ENCODE measurements at places on chromosomes 1 and 21. TPM values are rescaled to one million over a fixed set of nuclear protein-coding genes. Genes with fewer than 3 reads are reported as not detected.

DNA sequence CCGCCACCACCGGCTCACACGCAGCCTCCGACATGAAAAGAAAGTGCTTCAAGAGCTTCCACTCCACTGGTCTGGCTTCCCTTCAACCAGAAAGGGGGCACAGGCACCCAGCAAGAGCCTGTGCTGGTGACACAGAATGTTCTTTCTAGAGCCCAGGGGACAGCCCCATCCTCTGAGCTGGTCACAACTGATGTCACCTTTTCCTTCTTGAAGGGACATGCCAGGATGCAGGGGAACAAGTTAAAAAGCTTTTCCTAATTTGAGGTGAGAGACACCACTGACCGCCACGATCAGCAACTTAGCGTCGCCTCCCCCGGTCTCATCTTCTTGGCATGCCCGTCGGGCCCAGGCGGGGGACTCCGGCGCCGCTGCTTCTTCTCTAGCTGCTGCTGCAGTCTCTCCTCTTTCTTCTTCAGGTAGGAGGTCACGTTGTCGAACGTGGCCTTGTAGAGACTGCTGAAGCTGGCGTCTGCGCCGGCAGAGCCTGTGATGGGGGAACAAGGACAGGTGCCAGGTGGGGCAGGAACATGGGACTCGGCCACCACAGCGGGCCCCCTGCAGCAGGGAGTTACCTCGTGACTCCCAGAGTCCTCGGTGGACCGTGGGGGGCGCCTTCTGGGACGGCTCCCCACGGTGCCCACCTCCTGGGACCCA is 29.5 kb downstream of the WDR4 start:
- no peak for DNase-seq

- DNase-seq: no peak
These were observed 176.5 kb downstream of the HIVEP3 start for GRCh38 chr1:41742219-41742618.

- DNase-seq: no peak
These were observed 382.8 kb downstream of the AMY1C start for GRCh38 chr1:104132382-104132973.

DNA sequence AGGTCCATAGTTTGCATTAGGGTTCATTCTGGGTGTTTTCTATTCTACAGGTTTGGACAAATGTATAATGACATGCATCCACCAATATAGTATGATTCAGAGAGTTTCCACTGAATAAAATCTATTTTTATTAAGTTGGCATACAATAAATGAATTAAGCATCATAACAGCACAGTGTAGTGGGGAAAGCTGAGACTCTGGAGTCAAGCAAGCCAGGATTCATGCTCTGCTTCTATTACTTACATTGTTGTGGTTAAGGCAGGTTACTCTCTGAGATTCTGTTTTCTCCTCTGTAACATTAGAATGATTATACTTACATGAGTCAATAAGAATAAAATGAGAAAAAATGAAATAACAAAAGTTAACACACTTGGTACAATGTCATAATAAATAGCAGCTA is 131.3 kb downstream of the SLC30A10 start:
- DNase-seq: no peak

- DNase-seq: no peak
These were observed 27.2 kb downstream of the RHEX start for GRCh38 chr1:206080026-206080820.

DNA sequence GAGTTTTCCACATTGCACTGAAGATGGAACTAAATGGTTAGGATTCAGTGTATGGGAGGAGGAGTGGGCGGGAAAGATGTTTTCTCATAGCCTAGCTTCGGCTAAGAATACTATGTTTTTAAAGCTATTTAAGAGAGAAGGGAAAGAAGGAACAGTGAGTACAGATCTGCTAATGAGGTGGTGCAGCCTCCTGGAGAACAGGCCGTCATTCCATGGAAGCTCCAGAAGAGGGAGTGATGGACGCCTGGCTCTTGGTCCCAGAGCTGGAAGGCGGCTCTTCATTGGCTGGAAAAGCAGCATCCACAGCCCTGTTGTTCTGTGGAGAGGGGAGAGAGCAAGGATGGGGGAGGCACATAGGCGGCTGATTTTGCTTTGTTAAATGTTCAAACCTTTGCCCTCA is 6.9 kb downstream of the CAMK1G start:
- no peak for DNase-seq

- DNase-seq: no peak
These were observed 17.1 kb downstream of the ZP4 start for GRCh38 chr1:237873487-237874211.

DNA sequence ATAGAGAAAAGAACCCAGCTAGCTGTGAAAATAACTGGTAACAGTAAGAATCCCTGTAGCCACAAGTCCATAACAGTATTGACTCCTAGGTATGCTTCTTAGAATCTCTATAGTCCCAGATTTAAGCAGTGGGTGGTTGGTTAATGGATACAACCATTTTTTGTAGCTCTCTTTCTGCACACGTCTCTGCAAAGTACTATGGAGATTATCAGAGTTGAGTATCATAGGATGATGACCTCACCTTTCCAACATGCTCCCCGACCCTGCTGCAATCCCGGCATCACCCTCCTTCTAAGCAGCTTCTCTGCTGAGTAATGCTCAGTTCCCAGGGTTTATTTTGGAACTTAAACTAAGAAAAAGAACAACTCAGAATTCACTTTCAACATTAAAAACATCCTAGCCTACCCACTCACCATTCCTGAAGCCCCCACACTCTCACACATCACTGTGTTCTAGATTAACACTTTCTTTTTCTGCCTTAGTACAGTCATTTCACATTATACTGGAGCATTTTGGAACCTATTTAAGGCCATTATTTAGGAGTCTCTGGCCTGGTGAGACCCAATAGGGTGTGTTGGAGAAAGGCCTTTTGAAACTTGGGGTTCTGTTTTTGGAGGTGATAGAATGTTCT is 2.7 kb downstream of the MLLT11 start:
- DNase-seq: no peak

DNA sequence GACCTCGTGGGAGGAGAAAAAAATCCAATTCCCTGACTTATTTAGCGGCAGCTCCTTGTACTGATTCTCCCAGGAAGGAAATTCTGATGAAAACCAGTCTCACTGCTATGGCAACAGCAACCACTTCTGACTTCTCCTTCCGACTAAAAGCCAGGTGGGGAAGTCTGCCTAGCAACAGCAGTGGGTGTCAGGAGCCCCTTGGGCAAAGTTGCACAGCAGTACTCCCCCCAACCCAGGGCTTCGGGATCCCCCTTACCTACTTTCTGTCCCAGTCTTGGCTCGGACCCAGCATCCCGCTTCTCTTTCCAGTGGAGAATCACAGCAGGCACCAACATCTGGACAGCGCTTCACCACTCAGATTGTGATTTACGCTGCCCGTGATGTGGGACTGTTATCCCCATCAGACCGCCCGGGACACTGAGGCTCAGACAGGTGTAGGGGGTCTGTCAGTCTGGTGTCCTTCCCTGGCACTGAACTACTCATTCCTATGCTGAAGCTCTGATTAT is 24.6 kb downstream of the NKAIN1 start:
- no peak for DNase-seq

GRCh38 chr1:38735651-38736161 is 123.9 kb downstream of the RRAGC start:
- no peak for DNase-seq

DNA sequence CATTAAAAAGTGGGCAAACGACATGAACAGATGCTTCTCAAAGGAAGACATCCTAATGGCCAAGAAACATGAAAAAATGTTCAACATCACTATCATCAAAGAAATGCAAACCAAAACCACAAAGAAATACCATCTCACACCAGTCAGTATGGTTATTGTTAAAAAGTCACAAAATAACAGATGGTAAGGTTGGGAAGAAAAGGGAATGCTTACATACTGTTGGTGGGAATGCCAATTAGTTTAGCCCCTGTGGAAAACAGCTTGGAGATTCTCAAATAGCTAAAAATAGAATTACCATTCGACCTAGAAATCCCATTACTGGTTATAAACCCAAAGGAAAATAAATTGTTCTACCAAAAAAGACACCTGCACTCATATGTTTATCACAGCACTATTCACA is 369.4 kb downstream of the KCNH1 start:
- no peak for DNase-seq

- DNase-seq: no peak
These were observed 4.7 kb downstream of the RIMKLA start for GRCh38 chr1:42385283-42385682.

DNA sequence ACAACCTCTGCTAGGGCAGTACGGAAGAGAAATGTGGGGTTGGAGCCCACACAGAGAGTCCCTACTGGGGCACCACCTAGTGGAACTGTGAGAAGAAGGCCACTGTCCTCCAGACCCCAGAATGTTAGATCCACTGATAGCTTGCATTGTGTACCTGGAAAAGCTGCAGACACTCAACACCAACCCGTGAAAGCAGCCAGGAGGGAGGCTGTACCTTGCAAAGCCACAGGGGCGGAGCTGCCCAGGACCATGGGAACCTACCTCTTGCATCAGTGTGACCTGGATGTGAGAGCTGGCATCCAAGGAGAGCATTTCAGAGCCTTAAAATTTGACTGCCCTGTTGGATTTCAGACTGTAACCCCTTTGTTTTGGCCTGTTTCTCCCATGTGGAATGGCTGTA is 85.5 kb downstream of the USP25 start:
- DNase-seq: no peak

GRCh38 chr1:15948595-15949452 is 27.1 kb downstream of the ZBTB17 start:
- peak; percentile 95 for DNase-seq

GRCh38 chr1:217885181-217885580 is 254.0 kb downstream of the SPATA17 start:
- no peak for DNase-seq

- DNase-seq: no peak
These were observed 112.8 kb downstream of the MRPS6 start for GRCh38 chr21:34186109-34186719.

DNA sequence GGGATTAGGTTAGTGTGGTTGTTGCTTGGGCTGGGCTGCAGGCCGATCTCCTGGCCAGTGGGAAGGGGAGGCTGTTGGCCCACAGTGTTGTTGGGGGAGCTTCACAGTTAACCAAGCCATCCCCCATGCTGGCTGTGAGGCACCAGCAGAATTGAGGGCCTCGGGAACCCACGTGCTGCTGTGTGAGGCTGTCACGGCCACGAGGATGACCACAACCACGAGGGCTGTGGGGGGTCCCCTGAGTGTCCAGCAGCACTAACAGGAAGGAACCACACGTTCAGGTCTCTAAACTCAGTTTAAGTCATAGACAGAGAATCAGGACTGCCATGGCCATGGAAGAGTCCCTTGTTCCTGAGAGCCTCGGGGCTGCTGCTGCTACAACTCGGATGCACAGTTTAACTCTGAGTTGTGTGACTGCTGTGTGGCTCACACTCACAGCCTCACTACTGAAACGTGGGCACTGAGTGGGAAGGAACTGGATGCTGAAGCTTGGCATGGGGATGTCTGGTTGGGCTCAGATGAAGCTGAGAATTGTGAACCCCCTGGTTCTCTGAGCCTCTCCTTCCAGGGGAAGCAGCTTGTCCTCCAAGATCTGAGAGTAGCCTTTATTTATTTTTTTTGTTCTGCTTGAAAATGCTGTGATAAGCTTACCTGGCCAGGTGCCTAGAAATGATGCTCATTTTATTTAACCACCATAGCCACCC is 4.8 kb upstream of the MMEL1 start:
- peak; percentile 76 for DNase-seq

DNA sequence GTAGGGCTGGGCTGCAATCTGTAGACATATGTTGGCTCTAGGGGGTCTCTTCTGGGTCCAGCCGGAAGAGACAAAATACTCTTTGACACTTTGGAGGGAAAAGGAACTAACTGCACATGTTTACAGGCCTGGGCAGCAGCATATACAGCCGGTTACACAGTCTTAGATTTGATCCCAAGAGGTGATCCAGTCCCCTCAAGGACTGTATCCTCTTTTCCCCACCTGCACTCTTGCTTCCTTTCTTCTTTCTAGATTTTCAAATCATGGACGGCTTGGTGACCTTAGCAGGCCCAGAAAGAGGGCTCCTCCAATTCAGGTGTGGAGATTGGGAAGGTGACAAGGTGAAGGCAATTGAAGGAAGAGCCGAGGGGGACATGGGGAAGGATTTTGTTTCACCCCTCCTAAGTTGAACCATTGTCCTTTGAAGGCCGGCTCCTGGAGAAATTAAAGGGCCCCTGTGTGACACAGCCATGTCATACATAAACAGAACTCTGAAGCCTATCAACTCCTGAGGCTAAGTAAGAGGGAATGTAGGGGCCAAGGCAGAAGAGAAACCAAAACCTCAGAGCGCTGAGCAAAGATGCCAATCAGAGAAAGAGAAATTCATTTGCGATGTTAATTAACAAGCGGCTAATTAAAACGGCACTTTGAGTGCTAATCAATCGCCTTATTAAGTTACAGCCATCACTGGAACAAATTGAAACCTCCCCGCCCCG is 5.9 kb upstream of the BARHL2 start:
- DNase-seq: no peak

- DNase-seq: no peak
These were observed 22.9 kb downstream of the UBIAD1 start for GRCh38 chr1:11295905-11296304.

- DNase-seq: no peak
These were observed 776 bp upstream of the CADM3 start for GRCh38 chr1:159170639-159171038.

GRCh38 chr1:204094856-204095634 is 22.1 kb downstream of the SOX13 start:
- DNase-seq: no peak

GRCh38 chr1:243433737-243434370 is 178.0 kb downstream of the SDCCAG8 start:
- no peak for DNase-seq

DNA sequence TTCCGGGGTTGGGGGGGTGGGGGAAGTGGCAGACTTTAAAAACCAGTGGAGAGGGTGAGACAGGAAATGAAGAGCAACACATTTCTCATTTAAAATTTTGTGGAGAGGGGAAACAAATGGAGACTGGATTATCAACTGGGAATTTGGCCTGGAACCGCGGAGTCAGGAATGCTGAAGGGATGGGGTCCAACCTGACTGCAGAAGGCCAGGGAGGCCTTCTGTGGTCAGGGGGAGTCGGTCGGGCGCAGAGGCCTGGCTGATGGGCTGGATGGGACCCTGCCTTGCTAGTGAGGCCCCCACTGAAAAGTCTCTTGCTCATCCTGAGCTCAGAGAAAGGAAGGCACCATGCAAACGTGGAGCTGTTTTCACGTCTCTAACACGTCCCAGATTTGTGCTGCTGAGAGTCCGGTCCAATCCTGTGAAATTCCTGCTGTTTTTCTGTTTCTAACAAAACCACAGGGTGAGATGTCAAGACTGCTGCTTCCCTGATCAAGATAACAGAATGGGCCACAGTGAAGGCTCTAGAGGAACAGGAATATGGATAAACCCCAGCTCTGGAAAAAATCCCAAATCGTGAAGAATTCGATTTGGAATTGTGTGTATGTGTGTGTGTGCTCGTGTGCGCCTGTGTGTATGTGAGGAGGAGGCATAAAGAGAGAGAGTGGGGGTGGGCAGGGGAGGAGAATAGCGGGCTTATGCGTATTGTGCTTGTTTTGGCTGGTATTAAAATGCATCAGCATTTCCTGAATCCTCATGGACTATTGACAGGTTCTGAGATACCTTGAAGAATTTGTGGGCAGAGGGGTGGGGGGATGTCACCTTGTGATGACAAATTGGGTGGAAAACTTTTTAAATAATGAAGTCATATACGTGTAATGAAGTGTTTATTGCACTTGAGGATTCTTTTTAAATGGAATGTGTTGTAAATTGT is 117.4 kb downstream of the NGF start:
- no peak for DNase-seq

The AUNIP gene
- not detected for total RNA-seq

The CATSPERE gene
- not detected for total RNA-seq

The KCNE1 gene
- total RNA-seq: 0.79 TPM

The RNF223 gene
- total RNA-seq: 11.0 TPM

The PRAMEF10 gene
- total RNA-seq: not detected

The PTAFR gene
- total RNA-seq: 2.7 TPM

The CELSR2 gene
- total RNA-seq: 98.1 TPM

The ACTN2 gene
- not detected for total RNA-seq

The FAM89A gene
- 99.7 TPM for total RNA-seq

Data from lower leg skin (tissue), 4 donors.